NCI-H2171 treated with DMSO at 0.1 percent for 48 hours (cell line): ENCODE measurements at places on chromosomes 4 and X.

DNA sequence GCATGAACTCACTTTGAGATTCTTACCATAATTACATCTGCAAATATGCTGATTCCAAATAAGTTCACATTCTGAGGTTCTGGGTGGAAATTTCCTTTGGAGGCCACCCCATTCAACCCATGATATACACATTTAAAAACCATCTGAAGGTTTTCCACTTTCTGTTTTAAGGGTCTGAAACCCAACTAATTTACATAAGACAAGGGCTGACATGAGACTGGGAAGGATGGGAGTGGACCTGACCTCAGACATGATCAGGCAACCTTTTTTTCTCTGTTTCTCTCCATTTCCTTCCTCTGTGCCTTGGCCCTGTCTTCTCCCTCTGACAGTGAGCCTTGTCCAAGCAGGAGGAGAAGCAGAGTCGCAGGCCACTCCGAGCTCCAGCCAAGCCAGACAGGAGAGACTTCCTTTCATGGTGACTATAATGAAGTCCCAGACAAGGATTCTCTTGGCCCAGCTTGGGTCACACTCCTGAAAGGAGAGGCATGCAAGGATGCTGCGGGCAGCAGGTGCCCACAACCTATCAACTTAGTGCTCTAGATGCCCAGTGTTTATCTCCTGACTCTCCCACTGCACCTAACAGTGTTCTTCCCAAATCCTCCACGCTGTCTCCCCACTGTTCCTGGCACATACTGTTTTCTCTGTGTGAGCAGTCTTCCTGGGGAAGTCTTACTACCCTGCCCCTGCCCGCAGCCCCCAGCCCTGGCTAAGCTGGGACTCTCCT is 39.9 kb downstream of the MSX1 start:
- DNase-seq: no peak

DNA sequence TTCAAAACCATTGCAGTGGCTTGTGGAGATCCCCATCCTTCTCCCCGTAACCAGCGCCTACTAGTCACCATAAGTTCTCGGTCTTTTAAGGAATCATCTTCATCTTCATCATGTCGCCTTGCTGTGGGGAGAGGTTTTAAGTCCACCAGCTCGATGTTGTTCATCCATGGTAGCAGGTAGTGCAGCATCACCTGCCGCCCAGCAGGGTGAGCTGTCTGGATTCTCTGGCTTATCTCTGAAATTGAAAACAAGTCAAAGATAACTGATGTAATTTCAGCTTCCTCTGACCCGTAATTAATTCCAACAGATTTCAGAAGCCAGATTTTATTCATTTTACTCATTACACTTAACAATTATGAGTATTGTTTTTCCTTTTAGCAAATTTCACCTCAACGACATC is 67.4 kb downstream of the ZAR1 start:
- no peak for DNase-seq

- DNase-seq: no peak
Observed at GRCh38 chr4:38205261-38205660, 245.1 kb downstream of the PTTG2 start.

GRCh38 chr4:129968366-129968765 is 872.4 kb downstream of the C4orf33 start:
- DNase-seq: no peak

GRCh38 chr4:2574009-2574408 is 37.6 kb downstream of the FAM193A start:
- DNase-seq: no peak

DNA sequence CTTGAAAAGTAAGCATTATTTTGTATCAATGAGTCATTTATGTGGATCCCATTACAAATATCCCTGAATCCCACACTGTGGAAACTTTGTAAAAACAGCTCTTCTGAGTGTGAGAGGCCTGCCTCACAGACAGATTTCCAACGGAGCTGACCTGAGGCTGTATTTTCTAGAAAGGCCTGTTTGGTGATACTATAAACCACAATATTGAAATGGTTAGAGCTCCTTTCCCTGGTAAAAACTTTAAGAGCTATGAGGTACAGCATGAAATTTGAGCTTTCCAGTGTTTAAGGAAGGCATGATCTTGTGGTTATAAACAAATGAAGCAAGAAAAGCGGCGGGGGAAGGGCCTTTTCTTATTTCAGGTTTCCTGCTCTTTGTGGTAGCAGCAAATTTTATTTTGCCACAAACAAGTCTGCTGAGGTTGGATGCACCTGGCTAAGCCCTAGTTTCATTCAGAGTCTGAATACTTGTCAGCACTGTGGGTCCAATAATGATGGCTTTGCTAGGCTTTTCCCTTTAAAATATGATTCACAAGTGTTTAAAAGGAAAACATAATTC is 86.8 kb upstream of the ETNPPL start:
- no peak for DNase-seq

- DNase-seq: no peak
Observed at GRCh38 chr4:148258535-148258934, 183.7 kb downstream of the NR3C2 start.

DNA sequence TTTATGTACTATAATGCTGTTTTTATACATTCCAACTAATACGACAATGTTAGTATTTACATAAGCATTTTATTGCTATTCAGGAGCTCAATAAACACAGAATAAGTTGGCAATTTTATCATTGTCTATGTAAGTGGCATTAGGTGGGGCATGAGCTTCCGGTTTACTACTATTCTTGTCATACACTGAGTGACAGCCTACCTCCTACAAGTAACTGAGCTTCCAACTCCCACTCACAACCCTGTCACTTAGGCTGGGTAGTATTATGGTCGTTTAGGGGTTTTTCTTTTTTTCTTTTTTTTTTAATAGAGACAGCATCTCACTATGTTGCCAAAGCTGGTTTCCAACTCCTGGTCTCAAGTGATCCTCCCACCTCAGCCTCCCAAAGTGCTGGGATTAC is 7.4 kb downstream of the PPID start:
- DNase-seq: no peak

- no peak for DNase-seq
Observed at GRCh38 chr4:45741897-45742296, 382.0 kb downstream of the GABRG1 start.

- DNase-seq: no peak
Observed at GRCh38 chr4:149279776-149280175, 535.9 kb downstream of the IQCM start.

GRCh38 chr4:1137850-1138249 is 24.5 kb upstream of the RNF212 start:
- DNase-seq: no peak

GRCh38 chr4:94758141-94758699 is 465 bp downstream of the BMPR1B start:
- DNase-seq: no peak

- no peak for DNase-seq
Observed at GRCh38 chr4:123524958-123525628, 128.5 kb downstream of the SPRY1 start.

DNA sequence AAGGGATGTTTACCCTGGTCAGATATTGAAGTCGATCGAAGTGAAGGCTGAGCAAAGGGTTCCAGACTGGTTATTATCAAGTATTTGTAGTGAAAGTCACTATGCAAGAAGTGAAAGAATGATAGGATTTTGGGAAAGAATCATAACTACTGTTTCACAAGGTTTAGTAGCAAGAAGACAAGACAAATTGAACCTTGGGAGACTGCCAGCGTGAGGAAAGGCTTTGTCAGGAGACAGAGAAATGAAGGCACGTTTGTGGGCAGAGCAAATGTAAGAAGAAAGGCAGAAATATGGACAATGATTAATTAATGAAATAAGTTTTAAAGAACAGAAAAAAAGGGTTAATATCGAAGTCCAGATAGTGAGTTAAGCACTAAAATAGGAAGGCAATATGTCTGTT is 456.8 kb downstream of the TRIML1 start:
- DNase-seq: no peak

DNA sequence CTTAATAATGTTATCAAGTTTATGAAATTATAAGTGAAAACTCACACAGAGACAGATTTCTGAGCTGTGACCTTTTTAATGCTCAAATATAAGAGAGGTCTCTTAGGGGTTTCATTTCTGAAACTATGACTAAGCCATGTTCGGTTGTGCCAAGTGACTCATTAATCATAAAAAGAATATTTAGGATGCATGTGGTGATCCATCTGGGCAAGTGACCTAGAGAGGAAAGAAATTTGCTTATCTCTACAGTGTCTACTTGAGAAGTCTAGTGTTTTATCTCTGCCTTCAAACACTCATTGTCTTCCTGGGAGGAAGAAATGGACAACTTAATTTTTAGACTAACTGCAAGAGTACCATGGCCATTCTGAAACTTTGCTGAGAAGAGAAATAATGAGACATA is 545.3 kb upstream of the GRID2 start:
- DNase-seq: no peak

GRCh38 chr4:159593681-159594080 is 490.8 kb downstream of the RAPGEF2 start:
- no peak for DNase-seq

GRCh38 chr4:15163284-15163645 is 161.0 kb downstream of the CPEB2 start:
- no peak for DNase-seq

- DNase-seq: no peak
Observed at GRCh38 chr4:137451172-137451825, 81.0 kb downstream of the PCDH18 start.

DNA sequence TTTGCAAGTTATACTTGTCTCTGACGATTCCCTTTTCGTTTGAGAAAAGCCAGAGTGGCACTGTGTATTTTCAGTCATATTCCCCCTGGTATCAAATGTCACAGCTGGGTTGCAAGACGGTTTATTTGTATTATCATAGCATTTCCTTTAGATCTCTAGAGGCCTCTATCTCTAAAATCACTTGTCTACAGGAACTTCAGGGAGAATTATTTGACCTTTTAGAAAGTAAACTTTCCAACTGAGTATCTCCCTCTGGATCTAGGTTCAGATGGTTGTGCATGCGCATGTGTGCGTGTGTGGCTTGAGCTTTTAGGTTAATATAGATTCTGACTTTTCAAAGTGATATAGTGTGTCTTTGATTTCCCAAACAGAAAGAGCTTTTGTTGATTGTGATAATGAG is 15.1 kb upstream of the TAB3 start:
- DNase-seq: peak; percentile 41

- no peak for DNase-seq
Observed at GRCh38 chr4:1674682-1675081, 9.4 kb downstream of the FAM53A start.

GRCh38 chr4:52572936-52573485 is 86.1 kb downstream of the USP46 start:
- DNase-seq: no peak

GRCh38 chr4:1356181-1356998 is 9.4 kb downstream of the UVSSA start:
- DNase-seq: peak; percentile 1

DNA sequence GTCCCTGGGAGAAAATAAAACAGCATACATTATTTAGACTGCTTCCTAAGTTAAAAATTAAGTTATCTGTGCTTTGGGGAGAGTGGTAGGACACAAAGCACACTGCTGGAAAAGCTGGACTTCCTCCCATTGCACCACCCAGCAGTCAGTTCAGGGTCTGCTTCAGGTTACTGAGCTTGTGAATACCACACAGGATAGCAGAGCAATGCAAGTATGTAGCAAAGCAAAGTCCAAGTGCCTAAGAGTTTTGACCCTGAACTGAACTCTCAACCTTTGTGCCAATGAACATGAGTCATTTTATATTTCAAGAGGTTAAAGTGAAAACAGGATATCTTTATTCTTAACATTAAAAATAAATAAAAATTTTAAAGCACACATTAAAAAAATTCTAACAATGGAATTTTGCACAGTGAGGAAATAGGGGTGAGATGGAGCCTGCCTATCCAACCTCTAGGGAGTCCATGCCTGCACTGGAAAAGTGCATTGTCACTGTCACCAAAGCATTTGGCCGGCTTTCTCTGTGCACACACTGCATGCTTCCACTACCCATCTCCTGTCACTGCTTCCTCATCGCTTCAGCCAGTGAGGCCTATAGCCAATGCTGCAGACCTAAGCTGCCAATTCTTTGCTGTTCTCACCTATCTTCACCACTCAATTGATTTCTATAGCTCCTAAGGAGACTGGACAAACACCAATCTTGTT is 50.9 kb downstream of the ABCG2 start:
- DNase-seq: no peak

- DNase-seq: no peak
Observed at GRCh38 chr4:26302031-26302899, 18.5 kb upstream of the RBPJ start.

- no peak for DNase-seq
Observed at GRCh38 chr4:137707102-137707620, 174.9 kb upstream of the PCDH18 start.
